Naive thymus-derived CD8-positive, alpha-beta T cell (primary cell): ENCODE measurements at places on chromosomes 5 and 9. TPM values are rescaled to one million over a fixed set of nuclear protein-coding genes. Genes with fewer than 3 reads are reported as not detected.

DAB2 gene
- 2.6 TPM for total RNA-seq

DNA sequence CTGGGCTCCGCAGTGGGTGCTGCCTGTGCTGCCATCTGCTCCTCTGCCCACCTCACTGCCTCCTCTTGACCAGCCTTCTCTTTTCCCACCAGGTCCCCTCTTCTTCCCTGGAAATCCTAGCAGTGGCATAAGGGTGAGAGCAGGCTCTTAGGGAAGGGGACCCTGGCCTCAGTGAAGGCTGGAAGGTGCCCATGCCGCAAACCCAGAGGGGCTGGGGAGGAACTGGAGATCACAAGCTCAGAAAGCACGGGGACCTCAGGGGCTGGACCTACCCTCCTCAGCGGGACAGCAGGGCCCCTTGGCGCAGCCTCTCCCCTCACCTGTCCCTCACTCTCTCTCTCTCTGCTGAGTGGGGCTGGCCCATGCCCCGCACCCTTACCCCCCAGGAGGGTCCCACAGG, 144.4 kb upstream of the IRX2 start:
- no peak for DNase-seq

PLPP7 gene
- total RNA-seq = 0.86 TPM

- DNase-seq = no peak
Observed at GRCh38 chr9:69873401-69873950, 52.9 kb downstream of the CFAP95 start.

- DNase-seq = no peak
Observed at GRCh38 chr9:19901586-19901985, 112.7 kb upstream of the SLC24A2 start.

GRCh38 chr9:19378647-19379046, 1.4 kb downstream of the RPS6 start:
- DNase-seq = no peak

GRCh38 chr9:121917375-121918335, 175.5 kb downstream of the TTLL11 start:
- no peak for DNase-seq

ZBED3 gene
- total RNA-seq = 10.5 TPM

GRCh38 chr9:101711330-101711941, 27.0 kb downstream of the GRIN3A start:
- DNase-seq = no peak

- DNase-seq = no peak
Observed at GRCh38 chr9:134173127-134174072, 9.0 kb upstream of the RNU6ATAC start.

GRCh38 chr5:72204946-72205345, 97.7 kb downstream of the MAP1B start:
- no peak for DNase-seq

GRCh38 chr9:89798547-89799120, 193.8 kb downstream of the GADD45G start:
- DNase-seq = no peak

GRCh38 chr5:58239045-58239444, 220.8 kb downstream of the PLK2 start:
- no peak for DNase-seq

DNA sequence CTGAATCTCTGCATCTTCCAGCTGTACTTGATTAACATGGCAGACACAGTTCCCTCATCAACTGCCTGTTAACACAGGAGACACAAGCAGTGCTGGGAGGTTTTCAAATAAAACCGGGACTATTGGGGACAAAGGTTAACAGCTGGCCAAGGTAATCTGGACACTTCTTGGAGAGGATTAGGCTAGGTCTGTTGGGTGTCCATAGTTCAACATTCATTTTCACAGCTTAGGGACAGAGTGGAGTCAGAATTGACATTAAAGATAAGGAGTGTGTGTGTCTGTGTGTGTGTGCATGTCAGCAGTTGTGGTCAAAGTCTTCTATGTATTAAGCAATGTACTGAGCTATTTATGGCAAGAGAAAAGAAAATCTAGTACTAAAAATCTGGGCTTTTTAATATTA, 216.2 kb downstream of the MED10 start:
- no peak for DNase-seq

- no peak for DNase-seq
Observed at GRCh38 chr5:177474846-177475562, 1.6 kb upstream of the DBN1 start.

GRCh38 chr5:31148959-31149475, 44.5 kb upstream of the CDH6 start:
- DNase-seq = no peak

SLC6A18 gene
- total RNA-seq = not detected

- DNase-seq = no peak
Observed at GRCh38 chr5:50866415-50866814, 200.0 kb downstream of the PARP8 start.

DNA sequence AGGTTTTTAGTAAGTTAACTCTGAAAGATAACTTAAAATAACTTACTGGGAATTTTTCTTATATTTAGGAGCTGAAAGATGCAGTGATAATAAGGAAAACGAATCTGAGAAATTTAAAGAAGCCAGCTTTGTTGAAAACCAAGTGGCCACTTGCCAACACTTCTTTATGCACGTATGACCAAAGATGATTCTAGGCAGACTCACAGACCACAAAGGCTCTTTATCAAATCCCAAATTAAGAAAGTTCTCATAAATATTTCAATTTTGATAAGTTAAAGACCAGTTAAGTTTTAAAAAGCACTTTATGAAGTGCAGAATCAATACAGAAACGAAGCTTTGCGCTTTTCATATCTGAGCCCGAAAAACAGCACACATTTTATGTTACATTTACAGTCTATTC, 1.5 kb downstream of the AFF4 start:
- DNase-seq = no peak

DNA sequence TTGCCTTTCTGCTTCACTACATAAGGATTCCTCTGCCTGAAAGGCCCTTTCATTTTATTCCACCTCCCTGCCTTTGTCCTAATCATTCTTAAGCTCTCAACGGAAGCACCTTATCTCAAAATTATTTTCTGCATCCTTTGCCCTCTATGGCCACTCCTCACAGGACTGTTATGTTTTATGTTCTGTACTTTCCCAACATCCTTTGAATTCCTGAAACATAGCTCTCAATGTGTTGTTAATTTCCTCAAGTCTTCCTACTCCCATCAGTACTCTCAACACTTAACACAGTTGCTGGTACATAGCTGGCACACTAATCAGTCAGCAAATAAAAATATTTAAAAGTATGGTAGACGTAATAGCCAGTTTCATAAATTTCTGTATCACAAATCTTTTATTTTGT, 193.0 kb downstream of the RFX3 start:
- no peak for DNase-seq

DNA sequence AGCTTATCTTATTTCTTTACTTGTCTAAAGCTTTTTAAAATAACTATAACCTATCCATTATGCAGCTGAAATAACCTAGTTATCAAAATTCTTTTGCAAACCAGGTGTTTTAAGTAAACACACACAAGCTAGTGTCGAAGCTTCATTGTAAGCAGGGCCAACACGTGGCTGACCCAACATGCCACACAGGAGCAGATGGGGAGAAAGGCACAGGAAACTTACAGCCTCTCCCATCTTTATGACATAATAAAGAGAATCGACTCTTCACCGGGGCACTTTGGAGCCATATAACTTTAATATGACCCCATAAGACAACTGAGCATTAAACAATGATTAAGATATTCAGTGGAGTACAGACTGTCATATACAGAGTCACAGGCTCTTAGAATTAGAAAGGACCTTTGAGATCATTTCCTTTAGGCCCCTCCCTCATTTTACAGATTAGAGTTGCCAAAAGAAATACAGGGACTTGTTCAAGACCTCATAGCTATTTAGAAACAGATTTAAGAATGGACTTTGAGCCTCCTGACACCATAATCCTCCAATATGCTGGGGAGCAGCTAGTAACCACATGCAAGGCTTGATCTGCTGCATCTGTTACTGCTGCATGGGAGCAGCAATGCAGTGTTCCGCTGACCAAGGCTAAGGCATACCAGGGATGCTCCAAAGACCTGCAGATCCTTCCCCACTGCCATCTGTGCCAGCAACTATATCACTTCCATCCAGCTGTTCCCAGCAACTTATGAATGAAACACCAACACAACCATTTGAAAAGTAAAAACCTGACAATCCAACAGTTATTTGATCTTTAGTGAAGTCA, 75.4 kb downstream of the RASEF start:
- DNase-seq = no peak

DNA sequence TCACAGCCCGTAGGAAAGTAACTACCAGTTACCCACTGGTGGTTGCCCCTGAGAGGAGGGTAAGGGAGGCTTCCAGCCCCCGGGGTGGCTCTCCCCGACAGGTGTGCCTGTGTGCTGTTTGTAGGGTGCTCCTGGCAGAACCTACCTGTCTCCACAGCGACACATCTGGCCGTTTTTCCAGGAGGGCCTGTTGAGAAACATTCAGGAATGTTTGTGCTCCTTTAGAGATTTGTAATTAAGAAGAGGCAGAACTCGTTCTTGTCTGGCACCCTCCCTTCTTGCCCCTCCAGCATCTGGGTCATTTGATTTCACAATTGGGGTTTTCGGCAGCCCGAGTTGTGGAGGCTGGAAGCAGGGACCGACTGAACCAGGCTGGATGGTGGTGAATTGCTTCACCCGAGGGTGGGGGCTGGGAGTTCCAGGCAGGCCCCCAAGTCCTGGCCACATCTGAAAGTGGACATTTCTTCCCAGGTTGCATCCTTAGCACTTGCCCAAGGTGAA, 74.2 kb downstream of the WWC1 start:
- DNase-seq = no peak

- no peak for DNase-seq
Observed at GRCh38 chr5:123598028-123598689, 86.2 kb downstream of the CSNK1G3 start.

DNA sequence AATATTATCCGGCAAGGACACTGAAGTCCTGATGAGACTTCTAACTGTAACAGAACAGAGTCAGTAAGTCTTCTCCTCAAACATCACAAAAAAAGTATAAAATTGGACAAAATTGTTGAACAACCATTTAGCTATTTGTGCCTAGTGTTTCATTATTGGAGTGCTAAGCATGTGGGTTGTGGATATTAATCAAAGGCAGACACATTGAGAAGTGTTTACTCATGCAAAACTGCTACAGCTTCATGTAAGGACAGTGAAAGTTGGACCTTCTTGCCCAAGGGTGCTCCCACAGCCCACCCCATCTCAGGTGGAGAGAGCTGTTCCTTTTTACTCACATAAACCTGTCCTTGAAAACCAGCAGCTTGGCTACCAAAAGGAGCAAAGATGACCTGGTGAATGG, 355.1 kb upstream of the DAB2 start:
- DNase-seq = no peak

RNF183 gene
- 0.23 TPM for total RNA-seq

DNA sequence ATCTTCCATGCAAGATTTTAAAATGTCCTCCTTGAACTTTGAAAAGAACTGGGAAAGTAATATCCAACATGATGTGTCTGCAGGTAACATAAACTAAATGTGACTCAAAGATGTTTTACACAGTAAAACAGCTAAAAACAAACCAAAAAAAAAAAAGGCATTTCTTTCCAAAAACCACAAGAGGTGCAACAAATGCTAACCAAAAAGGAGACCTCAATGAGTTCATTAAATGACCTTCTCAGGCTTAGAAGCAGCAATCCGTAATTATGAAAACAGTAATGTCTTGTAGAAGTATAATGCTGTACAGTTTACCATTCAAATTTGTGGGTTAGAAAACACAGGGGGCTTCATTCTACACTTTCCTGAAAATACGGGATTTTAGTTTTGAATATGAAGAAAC, 2.5 kb downstream of the RNF145 start:
- no peak for DNase-seq

DNA sequence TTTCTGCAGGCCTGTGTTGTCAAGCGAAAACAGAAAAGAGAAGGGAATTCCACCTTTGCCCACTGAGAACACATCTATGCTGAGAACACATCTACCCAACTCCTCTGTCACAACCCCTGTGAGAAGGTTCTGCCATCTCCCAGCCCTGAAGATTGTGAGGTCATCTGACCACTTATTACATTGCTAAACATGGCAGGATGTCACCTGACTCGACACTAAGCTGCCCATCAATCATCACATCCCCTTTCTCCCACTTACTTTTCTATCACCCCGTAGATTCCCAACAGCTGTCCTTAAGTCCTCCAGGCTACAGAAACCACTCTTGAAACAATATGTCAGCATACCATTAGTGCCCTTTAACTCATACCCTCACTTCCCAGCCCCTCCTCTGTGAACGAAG, 64.2 kb upstream of the PRSS3 start:
- no peak for DNase-seq

- peak; percentile 49 for DNase-seq
Observed at GRCh38 chr5:16489322-16489791, 23.8 kb upstream of the ZNF622 start.

HRCT1 gene
- not detected for total RNA-seq

OCLN gene
- total RNA-seq = 4.6 TPM

DNA sequence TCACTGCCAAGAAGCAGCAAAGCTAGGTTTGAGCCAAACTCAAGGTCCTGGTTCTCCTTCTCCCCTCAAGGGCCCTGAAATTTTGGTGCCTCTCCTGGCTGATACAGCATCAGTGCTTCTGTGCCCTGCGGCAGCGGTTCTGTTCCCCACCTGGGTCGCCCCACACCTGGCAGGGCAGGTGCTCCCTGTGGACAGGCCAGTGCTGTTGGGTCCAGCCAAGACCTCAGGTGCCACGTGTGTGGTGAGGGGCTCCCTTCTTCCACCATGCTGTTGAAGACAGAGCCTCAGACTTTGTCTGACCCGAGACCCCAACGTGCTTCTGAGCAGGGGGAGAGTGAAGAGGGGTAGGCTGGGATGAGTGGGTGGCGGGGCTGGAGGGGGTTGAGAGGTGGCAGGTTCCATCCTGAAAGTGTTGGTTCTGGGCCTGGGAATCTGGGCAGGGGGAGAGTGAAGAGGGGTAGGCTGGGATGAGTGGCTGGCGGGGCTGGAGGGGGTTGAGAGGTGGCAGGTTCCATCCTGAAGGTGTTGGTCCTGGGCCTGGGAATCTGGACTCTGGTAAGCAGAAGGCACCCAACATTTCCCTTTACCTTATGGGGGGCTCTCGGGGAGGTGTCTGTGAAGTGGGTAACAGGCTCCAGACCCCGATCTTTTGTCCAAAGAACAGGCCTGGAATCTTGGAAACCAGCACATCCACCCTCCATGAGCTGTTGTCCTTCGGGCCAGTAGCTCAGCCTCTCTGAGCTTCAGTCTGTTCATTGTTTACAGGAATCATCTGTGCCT, 2.3 kb downstream of the PLEKHG4B start:
- no peak for DNase-seq
